ENCODE measurements at places on chromosomes 3 and 15. TPM values are rescaled to one million over a fixed set of nuclear protein-coding genes. Genes with fewer than 3 reads are reported as not detected.

GRCh38 chr3:40701016-40701588, 176.3 kb downstream of the ZNF621 start:
- no peak overlapping the region for H3K4me3 ChIP-seq
- no peak overlapping the region for H3K27ac ChIP-seq
- no peaks in the 10 kb centered on the region for H3K36me3 ChIP-seq
- DNase-seq = no peak
- no peaks in the 10 kb centered on the region for H3K4me1 ChIP-seq
- peaks cover 22% of the 10 kb centered on the region for H3K27me3 ChIP-seq

- H3K27me3 ChIP-seq = peaks cover 9% of the 10 kb centered on the region
- no peak overlapping the region for H3K4me3 ChIP-seq
- H3K4me1 ChIP-seq = no peaks in the 10 kb centered on the region
- no peak overlapping the region for H3K27ac ChIP-seq
- DNase-seq = no peak
Measured at GRCh38 chr15:39199076-39199475, 381.8 kb upstream of the THBS1 start.

- H3K27me3 ChIP-seq = peaks cover 5% of the 10 kb centered on the region
- no peaks in the 10 kb centered on the region for H3K36me3 ChIP-seq
- no peak overlapping the region for H3K4me3 ChIP-seq
- DNase-seq = no peak
- H3K27ac ChIP-seq = no peak overlapping the region
- H3K4me1 ChIP-seq = peaks cover 9% of the 10 kb centered on the region
Measured at GRCh38 chr3:125107861-125108567, 52.2 kb upstream of the HEG1 start.

GRCh38 chr3:37395286-37395685, 220.9 kb upstream of the LRRFIP2 start:
- H3K27me3 ChIP-seq = no peaks in the 10 kb centered on the region
- no peak for DNase-seq
- H3K27ac ChIP-seq = no peak overlapping the region
- H3K4me1 ChIP-seq = no peaks in the 10 kb centered on the region
- no peak overlapping the region for H3K4me3 ChIP-seq
- H3K36me3 ChIP-seq = peaks cover 9% of the 10 kb centered on the region

DNA sequence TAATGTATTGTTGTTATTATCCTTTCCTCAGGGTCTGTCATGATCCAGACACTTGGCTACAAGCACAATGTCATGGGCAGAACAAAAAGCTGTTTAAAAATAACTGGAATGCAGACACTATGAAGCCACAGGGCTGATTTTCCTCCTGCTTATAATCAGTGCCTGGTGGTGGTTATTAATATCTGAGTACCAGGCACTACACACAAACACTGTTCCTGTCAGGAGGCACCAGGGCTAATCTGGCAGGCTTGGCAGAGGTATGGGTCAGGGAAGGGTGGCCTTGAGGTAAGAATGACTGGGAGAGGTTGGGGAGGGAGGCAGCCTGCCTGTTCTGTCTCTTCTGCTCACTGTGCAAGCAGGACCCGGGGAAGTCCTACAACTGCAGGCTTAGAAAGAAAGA, 67.2 kb downstream of the WDR76 start:
- H3K36me3 ChIP-seq = peaks cover 4% of the 10 kb centered on the region
- H3K4me3 ChIP-seq = no peak overlapping the region
- no peak overlapping the region for H3K27ac ChIP-seq
- no peaks in the 10 kb centered on the region for H3K27me3 ChIP-seq
- no peak for DNase-seq
- H3K4me1 ChIP-seq = peaks cover 5% of the 10 kb centered on the region

DNA sequence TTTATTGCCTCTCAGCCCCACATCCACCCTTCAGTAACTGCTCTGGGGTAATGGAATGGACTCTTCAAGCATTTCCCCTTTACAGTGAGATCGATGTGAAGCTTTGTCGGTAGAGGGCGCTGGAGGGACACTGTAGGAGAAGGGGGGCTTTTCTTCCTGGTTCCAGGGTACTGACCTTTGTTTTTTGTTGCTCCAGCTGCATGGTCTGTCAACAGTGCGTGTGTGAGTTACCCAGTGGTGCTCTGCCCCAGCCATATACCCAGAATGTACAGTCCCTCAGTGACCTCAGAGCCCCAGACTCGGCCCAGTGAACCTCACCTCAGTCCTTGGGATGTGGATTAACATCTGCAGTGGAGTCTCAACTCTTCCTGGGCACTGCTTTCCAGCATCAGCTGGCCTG, 180.3 kb upstream of the TSC22D2 start:
- no peak overlapping the region for H3K4me3 ChIP-seq
- H3K27me3 ChIP-seq = peaks cover 36% of the 10 kb centered on the region
- no peak overlapping the region for H3K27ac ChIP-seq
- peaks cover 6% of the 10 kb centered on the region for H3K36me3 ChIP-seq
- DNase-seq = no peak

DNA sequence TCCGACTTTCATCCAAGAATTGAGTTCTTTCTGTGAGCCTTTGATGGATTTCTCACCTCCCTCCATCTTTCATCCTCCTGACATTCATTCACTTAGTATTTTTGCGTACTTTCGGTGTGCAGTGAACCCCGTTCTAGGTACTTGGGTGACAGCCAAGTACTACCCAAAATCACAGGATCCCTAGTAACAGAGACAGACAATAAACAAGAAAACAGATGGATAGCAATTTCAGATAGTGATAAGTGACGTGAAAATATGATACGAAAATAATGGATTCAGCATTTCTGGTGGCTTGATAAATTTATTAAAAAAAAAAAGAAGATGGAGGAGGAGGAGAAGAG, 264 bp upstream of the CMTM6 start:
- peak overlapping the region; percentile 99 for H3K4me3 ChIP-seq
- no peaks in the 10 kb centered on the region for H3K27me3 ChIP-seq
- peaks cover 7% of the 10 kb centered on the region for H3K36me3 ChIP-seq
- H3K27ac ChIP-seq = peak overlapping the region; percentile 99
- no peak for DNase-seq

DNA sequence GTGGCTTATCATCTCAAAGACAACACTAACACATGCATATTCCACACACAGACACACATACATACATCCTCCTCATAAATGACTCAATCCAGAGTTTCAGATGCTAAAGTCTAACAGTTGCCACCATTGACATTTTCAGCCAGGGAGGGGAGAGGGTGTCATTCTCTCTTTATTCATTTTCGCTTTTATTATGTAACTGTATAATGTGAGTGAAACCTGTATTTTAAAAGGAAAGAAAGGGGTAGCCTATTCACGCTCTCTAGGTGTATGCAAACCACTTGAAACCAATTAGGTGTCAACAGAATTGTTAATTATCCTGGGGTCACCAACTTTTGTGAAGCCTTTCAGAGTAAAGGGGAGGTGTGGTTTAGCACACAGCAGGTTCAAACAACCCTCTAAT, 1282.9 kb downstream of the ROBO2 start:
- no peaks in the 10 kb centered on the region for H3K27me3 ChIP-seq
- no peaks in the 10 kb centered on the region for H3K4me1 ChIP-seq
- H3K36me3 ChIP-seq = no peaks in the 10 kb centered on the region
- no peak overlapping the region for H3K4me3 ChIP-seq
- no peak overlapping the region for H3K27ac ChIP-seq
- no peak for DNase-seq

DNA sequence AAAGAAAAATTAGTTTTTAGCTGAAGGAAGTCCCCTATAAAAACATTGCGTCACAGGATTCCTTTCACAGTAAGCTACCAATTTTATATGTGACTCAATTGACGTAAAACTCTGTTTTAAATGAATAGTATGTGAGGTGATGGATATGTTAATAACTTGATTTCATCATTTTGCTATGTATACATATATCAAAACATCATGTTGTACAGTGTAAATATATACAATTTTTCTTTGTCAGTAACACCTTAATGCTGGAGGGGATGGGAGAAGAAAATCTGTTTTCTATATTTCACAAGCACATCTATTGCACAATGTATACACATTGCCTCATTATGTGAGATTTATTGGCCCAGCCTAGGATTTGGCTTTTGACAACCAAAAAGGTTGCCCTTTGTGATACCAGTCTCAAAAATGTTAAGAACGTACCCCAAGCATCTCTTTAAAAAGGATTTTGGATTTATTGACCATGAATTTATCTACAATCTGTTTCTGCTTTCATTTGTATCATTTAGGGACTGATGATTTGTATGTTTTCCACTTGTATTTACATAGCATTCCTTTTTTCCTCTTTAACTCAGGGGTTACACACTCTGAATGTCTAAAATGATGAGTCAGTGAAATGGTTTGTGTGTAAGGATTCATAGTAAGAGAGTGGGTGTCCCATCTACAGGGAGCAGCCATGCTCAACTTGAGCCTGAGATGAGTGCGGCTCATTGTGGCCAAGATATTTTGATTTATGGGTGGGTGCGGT, 62.6 kb downstream of the CRTC3 start:
- H3K36me3 ChIP-seq = peaks cover 7% of the 10 kb centered on the region
- DNase-seq = no peak
- H3K27ac ChIP-seq = peak overlapping the region; percentile 98
- peaks cover 44% of the 10 kb centered on the region for H3K4me1 ChIP-seq

GRCh38 chr15:91997163-91997562, 143.7 kb downstream of the SLCO3A1 start:
- no peak overlapping the region for H3K27ac ChIP-seq
- peaks cover 45% of the 10 kb centered on the region for H3K4me1 ChIP-seq
- no peak for DNase-seq
- H3K4me3 ChIP-seq = no peak overlapping the region
- no peaks in the 10 kb centered on the region for H3K36me3 ChIP-seq
- H3K27me3 ChIP-seq = no peaks in the 10 kb centered on the region

The RARB gene
- not detected for total RNA-seq

The WHAMM gene
- 99.7 TPM for total RNA-seq

The GRM7 gene
- not detected for total RNA-seq

The KLF15 gene
- total RNA-seq = 0.39 TPM

The THAP10 gene
- 1.1 TPM for total RNA-seq

The BNIP2 gene
- 80.1 TPM for total RNA-seq
